Stimulated activated CD8-positive, alpha-beta memory T cell treated with anti-CD3 and anti-CD28 coated beads, Interleukin-15, amount 100 ng/mL, for 48 hours (primary cell): ENCODE measurements at places on chromosomes 2 and 18.

DNA sequence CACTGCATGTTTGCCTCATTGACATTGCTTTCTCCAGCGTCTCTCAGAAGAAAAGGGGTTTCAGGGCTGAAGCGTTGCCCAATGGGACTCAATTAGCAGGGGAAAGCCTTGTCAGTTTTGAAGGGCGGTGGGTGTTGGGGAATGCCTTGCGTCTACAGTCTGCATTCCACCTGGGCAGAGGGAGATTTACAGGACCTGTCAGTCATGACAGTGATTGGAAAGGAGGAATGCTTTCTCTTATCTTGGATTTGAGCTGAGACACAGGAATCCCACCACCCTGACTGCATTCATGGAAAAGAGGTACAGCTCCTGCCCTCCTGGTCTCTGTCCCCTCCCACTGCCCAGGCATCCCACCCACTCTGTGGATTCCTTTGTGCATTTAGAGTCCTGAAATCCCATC, 123.9 kb downstream of the ACKR3 start:
- no peak for DNase-seq

DNA sequence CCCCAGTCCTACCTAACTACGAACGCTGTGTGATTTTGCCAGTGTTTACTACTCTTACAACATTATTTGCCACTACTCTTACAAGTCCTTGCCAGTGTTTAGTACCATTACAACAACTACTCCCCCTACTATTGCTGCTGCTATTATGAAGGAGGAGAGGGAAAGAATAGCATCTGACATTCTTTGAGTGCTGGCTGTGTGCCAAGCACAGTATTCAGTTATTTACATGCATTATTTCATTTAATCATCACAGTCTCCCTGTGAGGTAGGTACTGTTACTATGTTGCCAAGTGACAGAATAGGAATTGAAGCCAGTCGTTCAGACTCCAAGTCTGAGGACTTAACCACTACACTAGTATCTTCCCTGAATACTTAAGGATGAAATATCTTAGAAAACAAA, 185.9 kb upstream of the FOSL2 start:
- DNase-seq = no peak

GRCh38 chr2:118185210-118186109, 97.2 kb downstream of the INSIG2 start:
- DNase-seq = peak; percentile 37

GRCh38 chr2:161136696-161137324, 23.4 kb upstream of the TANK start:
- no peak for DNase-seq

DNA sequence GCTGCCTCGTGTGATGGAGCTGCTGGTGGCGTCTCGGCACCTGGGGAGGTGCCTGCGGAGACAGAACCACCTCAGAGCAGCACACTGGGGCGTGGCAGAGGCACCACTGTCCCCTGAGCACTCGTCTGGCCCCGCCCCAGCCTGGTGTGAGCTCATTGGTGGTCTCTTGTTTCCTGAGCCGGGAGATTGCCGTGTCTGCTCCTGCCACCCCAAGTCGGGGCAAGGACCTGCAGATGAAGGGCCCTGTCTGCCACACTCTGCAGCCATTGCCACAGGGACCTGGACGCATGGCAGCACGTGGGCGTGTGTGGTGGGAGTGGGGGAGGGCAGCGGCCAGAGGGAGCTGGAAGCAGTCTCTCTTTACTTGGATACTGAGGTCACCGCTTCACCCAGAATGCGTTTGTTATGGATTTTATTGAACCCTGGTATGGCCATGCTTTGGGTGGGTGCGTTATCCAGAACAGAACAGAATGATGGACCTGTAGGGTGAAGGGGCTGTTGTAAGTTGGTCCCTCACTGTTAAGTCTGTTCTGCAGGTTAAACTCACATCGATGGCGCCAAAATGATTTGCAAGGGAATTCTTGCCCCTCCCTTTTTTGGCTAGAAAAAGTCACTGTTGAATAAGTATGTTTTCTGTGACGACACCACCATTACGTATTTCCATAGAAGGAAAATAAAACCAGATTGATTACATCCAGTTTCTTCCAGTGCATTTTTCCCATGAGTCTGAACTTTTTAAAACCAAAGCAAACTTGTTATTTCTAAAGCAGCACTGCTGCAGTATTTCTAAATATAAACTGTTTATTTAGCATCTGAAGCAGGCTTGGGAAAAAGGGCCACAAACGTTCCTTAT, 92.0 kb downstream of the USP40 start:
- no peak for DNase-seq

DNA sequence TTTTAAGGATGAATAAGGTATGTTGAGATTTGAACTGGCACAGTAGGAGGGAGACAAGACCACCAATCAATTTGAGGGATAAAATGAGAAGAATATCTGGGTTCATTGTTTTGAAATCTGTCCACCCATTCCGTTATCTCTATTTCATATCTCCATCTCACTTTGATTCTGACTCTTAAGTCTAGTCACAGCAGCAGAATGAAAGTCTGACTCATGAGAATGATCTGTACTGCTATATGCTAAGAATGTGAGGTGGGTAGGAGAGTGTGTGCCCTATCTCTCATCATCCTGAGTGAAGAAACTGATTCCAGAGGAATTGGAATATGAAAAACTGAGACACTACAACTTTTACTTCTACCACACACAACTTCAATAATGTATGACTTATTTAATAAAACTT, 1994.5 kb upstream of the PIK3C3 start:
- no peak for DNase-seq

GRCh38 chr18:73316513-73316912, 448.7 kb upstream of the NETO1 start:
- no peak for DNase-seq

GRCh38 chr2:75602724-75603342, 42.1 kb upstream of the EVA1A start:
- no peak for DNase-seq

DNA sequence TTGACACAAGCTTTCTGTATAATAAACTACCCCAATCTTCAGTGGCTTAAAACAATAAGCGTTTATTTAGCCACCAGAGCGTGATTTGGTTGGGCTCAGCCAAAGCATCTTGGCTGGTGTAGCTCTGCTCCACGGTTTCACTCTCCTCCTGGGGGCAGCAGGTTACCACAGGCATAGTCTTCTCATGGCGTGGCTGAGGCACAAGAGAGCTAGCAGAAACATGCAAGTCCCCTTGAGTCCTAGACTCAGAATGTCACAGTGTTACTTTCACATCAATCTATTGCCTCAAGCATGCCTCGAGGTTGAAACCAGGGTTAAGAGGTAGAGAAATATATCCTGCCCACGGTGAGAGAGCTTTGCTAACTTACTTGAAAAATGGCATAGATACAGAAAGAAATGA, 19.9 kb upstream of the SLC9A2 start:
- DNase-seq = no peak

DNA sequence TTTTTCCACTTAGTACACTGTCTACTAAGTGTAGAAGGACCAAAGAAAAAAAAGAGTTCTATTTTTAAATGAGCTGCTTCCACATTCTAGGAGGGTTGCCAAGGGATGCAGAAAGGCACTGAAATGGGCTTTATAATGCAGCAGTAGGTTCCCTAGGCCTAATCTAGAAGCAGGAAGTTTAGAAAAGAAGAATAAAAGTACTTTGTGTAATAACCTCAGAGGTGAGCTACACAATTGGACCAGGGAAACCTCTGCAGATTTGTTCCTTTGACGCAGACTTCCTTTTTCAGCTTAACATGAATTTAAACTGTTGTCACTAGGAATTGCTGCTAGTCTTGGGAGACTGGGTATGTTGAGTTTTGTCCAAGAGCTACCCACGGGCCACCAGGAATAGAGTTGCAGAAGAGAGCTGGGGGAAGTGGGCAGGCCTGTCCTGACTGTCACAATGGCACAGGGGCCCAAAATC, 34.6 kb upstream of the RAB1A start:
- DNase-seq = no peak

DNA sequence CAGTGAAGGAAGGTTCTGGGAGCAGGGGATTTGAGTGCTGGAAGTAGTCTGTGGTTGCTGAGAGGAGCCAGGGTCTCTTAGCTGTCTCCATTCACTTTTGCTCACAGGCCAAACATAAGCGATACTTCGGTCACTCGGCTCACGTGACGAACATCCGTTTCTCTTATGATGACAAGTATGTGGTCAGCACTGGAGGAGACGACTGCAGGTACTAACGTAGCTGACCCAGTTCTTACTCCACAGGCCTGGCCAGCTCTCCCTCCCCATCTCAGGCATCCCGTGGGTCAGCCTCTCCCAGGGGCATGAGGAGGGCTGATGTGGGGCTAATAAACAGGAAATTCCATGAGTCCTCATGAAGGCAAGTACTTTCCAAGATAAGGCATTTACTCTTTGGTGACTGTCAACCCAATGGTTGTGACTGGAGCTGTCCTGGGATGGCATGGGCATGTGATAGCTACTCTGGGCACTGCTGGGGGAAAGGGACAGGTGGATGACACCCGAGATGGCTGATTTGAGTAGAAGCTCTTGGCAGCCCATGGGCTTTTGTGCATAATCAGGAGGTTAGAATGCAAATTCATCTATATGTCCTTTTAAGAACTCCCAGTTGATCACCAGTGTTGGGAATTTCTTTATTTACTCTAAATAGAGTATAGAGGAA, 81.6 kb downstream of the RTN4 start:
- no peak for DNase-seq

DNA sequence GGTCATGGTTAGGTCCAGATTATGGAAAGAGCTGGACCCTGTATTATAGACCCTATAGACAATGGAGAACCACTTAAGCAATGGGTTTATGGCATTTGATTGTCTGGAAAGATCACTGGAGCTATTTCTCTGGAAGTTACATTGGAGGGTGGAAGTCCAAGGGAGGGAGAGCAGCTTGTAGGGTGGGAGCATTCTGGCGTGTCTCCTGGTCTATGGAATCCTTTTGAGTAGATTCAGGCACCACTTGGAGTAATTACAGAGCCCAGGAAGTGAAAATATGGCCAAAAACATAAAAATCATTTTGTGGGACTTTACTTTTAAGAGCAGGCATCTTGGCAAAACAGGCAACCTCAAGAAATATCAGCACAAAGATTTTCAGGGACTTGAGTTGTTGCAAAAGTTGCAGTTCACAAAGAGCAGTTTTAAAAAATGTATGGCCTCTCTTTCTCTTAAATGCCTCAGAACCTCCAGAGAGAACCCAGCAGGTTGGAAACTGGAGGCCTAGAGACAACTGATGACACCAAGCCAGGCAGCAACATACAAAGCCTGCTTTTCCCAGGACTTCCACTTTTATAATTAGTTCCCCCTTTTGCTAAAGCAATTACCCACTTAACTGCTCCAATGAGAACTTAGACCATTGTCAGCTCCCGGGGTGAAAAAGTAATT, 331.0 kb downstream of the MYCN start:
- DNase-seq = no peak

- DNase-seq = no peak
Measured at GRCh38 chr2:107025291-107025857, 139.4 kb upstream of the ST6GAL2 start.

- DNase-seq = no peak
Measured at GRCh38 chr2:182186132-182186735, 200.6 kb downstream of the PPP1R1C start.

GRCh38 chr2:44572196-44572900, 210.6 kb downstream of the CAMKMT start:
- DNase-seq = no peak

GRCh38 chr2:37005118-37005868, 39.0 kb upstream of the STRN start:
- DNase-seq = no peak

- no peak for DNase-seq
Measured at GRCh38 chr2:240333985-240334384, 101.5 kb upstream of the GPC1 start.

DNA sequence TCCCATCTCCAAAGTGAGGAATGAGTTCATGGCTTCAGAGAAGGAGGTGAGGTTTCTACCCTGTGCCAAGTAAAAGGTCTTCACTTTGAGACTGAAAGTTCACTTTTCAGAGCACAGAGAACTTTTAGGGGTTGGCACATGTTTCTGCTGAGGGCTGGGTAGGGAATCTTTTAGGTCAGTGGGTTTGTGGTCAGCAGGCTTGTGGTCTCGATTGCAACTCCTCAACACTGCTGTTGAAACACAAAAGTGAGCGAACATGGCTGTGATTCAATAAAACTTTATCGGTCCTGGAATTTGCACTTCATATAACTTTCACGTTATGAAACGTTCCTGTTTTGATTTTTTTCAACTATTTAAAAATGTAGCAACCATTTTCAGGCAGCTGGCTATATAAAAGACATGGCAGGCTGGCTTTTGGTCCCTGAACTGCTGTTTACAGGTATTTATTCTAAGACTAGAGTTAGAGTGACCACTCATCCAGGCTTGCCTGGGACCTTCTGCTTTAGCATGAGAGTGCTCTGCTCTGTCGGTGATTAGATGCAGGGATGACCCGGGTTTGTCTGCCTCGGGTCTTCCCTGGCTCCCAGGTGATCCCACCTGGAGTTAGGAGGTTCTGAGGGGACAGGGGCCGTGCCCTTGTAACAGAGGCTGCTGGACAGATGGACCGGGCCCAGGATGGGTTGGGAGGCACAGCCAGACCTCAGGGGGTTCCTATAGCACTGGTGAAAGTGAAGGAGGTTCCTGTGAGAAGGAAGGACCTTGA, 62.7 kb upstream of the TAF1B start:
- DNase-seq = peak; percentile 49

GRCh38 chr2:8174641-8175257, 507.1 kb upstream of the ID2 start:
- DNase-seq = no peak

GRCh38 chr2:200243441-200243840, 63.1 kb upstream of the SPATS2L start:
- DNase-seq = no peak

GRCh38 chr18:38576349-38576748, 1010.8 kb upstream of the CELF4 start:
- DNase-seq = no peak

- no peak for DNase-seq
Measured at GRCh38 chr18:35203067-35203466, 37.8 kb upstream of the ZNF397 start.

GRCh38 chr18:50507120-50507590, 52.7 kb upstream of the MAPK4 start:
- no peak for DNase-seq

- DNase-seq = no peak
Measured at GRCh38 chr2:160432633-160433032, 61.0 kb downstream of the RBMS1 start.

DNA sequence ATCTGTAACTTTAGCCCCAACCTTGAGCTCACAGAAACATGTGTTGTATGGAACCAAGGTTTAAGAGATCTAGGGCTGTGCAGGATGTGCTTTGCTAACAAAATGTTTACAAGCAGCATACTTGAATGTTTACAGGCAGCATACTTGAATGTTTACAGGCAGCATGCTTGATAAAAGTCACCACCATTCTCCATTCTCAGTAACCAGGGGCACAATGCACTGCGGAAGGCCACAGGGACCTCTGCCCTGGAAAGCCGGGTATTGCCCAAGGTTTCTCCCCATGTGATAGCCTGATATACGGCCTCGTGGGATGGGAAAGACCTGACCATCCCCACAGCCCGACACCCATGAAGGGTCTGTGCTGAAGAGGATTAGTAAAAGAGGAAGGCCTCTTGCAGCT, 52.4 kb downstream of the LONRF2 start:
- DNase-seq = no peak

- no peak for DNase-seq
Measured at GRCh38 chr2:179460181-179460929, 195.7 kb upstream of the SESTD1 start.

- no peak for DNase-seq
Measured at GRCh38 chr2:152510621-152511020, 175.6 kb downstream of the FMNL2 start.
